CMK (cell line): ENCODE measurements at places on chromosomes 6 and 20.

- no peak for DNase-seq
Observed at GRCh38 chr20:4449957-4450715, 271.6 kb upstream of the PRND start.

DNA sequence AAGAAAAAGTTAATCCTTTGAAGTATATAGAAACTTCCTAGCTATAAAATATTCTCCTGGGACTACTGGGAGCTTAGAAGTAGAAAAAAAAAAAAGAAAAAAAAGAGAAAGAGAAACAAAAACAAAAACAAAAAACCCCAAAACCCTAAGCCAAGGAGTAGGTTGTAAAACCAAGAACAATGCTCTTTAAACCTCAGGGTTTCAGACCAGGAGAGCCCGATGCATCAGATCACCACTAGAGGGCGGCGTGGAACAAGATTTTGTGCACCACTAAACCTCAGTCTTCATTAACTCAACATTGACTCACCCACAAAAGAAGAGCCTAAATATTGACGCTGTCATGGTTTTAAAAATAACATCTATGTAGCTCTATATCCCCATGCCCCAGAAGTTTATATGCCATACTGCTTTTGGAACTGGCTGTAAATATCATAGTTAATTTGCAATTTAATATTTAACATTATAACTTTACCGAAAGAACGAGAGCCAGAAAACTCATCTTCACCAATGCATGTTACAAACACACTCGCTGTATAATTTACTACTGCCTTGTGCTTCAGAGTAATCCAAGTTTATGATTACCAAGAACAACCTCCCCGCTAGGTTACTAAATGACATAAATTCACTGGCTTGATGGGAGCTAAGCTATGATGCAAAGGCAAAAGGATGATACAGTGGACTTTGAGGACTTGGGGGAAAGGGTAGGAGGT lies 19.2 kb downstream of the MCUR1 start:
- DNase-seq, result peak; percentile 60

DNA sequence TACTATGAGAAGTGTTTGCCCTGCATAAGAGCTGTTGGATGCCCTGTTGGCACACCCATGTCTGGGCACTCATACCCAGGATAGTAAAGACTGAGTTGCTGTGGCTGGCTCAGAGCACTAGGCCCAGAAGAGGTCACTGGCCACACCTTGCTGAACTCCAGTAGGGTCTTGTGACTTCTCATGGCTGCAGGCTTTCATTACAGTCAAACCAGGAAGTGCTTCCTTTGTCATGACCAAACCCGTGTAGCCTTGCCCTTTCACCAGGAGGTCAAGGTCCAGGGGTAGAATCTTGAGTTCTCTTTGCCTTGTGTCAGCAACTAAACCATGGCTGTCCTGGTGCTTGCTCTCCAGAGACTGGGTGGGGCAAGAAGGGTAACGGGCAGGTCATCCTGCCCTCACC lies 49.5 kb downstream of the CD164 start:
- DNase-seq, result no peak

GRCh38 chr6:47810885-47811284 lies 29.1 kb downstream of the OPN5 start:
- DNase-seq, result no peak

DNA sequence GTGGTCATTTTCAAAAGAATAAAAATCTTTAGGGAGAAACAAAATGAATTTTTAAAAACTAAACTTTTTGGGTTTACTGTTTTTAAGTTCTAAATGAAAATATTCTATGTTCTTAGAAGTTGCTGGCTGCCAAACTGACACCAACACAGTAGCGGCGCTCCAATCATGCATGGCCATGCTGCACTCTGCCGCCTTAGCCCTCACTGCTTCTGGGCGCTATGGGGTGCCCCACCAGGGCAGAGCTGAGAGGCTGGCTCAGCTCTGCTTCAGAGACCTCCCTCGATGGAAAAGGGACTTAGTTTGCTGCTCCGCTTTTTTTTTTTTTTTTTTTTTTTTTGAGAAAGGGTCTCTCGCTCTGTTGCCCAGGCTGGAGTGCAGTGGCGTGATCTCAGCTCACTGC lies 20.9 kb downstream of the EZR start:
- no peak for DNase-seq

- no peak for DNase-seq
Observed at GRCh38 chr6:142822383-142822782, 122.6 kb downstream of the HIVEP2 start.
